Thyroid gland (tissue), 4 donors: ENCODE measurements at places on chromosomes 6 and 20. TPM values are rescaled to one million over a fixed set of nuclear protein-coding genes. Genes with fewer than 3 reads are reported as not detected.

DNA sequence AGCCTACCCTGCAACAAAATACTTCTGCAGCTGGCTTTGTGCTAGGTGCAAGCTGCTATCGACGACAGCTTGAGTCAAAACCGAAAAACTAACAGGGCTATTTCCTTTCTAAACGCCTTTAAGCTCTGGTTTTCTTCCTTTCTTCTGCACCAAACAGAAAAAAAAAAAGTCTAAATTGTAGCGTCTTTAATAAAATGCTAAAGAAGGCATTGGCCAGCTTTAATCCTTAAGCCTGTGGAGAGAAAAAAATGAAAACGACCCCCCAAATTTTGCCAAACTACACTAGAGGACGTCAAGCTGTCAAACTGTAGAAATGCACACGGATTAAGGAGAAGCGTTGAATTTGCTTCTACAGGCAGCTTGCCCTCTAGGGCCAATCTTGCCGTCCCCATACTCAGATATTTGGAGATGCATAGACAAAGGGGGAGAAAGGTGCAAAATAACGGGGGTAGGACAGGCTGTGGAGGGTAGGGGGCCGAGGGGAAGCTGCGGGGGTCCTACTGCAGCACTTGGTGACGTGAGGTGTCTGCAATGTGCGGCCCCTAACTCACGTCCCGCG is 1.4 kb upstream of the NRN1 start:
- no peak for DNase-seq

DNA sequence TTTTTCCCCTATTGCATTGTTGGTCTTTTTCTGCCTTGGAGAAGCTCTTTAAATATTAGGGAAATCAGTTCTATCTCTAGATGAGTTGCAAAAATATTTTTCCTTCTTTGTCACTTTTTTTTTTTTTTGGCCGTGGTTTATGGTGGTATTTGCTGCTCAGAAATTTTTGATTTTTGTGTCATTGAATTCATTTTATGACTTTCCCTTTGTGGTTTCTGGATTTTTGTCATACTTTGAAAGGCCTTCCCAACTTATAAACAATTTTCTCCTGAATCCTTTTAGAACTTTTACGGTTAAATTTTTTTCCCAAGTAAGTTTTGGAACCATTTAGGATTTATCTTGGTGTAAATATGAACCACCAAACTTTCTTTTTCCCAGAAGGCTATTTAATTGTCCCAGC is 145.6 kb downstream of the GJA10 start:
- no peak for DNase-seq

- no peak for DNase-seq
These were observed 507.7 kb downstream of the EPM2A start for GRCh38 chr6:145227593-145227992.

- DNase-seq = peak; percentile 14
These were observed 107.3 kb upstream of the SNX9 start for GRCh38 chr6:157715728-157716164.

- DNase-seq = no peak
These were observed 6.2 kb downstream of the SAPCD1 start for GRCh38 chr6:31768363-31769257.

- no peak for DNase-seq
These were observed 6.2 kb downstream of the PXMP4 start for GRCh38 chr20:33713865-33714367.

- no peak for DNase-seq
These were observed 169.3 kb downstream of the BCAS1 start for GRCh38 chr20:53901064-53901463.

DNA sequence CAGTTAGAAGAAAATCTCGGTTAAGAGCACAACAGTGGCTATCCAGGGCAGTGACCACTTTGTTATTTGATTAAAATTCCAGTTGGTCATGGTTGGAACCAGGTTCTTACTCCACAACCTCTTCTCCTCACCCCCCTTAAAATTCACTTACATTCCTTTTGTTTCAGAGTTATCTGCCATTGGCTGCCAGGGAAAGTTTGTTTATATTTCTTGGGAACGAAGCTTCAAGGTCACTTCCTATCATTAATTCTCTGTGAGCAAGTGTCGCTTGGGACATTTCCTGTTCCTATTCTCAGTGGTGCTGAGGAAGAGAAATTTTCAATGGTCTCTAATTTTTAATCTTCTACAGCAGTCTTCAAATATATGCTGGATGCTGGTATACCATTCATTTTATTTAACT is 121.1 kb upstream of the COL21A1 start:
- no peak for DNase-seq

- DNase-seq = no peak
These were observed 31.6 kb downstream of the GSTA2 start for GRCh38 chr6:52731719-52732118.

GRCh38 chr6:2244261-2245102 is 923 bp downstream of the GMDS start:
- peak; percentile 44 for DNase-seq

- peak; percentile 73 for DNase-seq
These were observed 37.0 kb downstream of the SHLD1 start for GRCh38 chr20:5786930-5787795.

The CALHM4 gene
- total RNA-seq = not detected

The BTN3A1 gene
- total RNA-seq = 18.3 TPM

The SLC32A1 gene
- total RNA-seq = not detected
